Common myeloid progenitor, CD34-positive (primary cell): ENCODE measurements at places on chromosomes 1 and 21.

GRCh38 chr1:19715334-19716203 is 50.9 kb downstream of the HTR6 start:
- peak; percentile 92 for DNase-seq

DNA sequence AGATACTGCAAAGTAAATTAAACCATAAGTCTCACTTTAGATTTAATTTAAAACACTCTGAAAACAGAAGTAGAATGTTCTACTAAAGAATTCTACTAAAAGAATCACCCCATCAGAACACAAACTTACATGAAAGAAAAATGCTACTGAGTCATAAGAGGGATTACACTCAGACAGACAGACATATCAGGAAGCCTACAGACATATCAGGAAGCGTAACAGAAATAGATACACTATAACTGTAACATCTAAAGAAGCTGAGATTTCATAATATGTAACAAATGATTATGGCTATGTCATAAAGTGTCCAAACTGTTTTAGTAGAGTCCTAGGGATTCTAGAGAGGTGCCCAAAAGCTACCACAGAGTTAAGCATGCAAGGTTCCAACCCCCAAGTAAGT is 23.9 kb downstream of the FOXJ3 start:
- no peak for DNase-seq

- no peak for DNase-seq
These were observed 39.6 kb downstream of the RGS5 start for GRCh38 chr1:163163163-163163562.

DNA sequence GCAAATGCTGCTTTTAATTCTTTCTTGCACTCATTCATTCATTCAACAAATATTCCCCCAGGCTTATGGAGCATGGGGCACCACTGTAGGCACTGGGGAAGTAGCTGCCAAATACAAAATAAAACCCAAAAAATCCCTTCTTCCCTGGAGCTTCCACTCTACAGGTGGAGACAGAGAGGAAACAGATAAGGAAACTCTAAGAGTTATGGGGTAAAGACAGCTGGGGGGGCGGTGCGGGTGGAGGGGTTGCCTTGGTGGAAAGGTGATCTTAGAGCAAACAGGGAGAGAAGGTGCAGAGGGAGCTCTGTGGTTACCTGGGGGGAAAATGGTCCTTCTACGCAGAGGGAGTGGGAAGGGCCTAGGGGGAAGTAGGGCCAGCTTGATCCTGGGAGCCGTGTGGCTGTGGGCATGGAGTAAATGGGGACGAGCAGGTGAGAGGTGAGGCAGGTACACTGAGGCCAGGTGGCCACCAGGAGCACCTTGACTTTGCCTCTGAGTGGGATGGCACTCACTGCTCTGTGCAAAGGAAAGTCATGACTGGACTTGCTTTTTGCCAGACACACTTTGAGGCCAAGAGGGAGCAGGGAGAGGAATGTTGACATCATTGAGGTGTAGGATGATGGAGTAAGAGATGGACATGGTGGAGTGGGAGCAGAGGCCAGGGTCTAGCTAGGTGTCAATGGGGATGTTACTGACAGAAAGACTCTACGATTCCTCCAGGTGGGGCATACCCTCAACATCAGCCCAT is 152.0 kb downstream of the ETS2 start:
- peak; percentile 18 for DNase-seq

GRCh38 chr1:95615421-95615820 is 381.4 kb downstream of the RWDD3 start:
- DNase-seq: no peak

GRCh38 chr1:151888972-151889570 is 20.2 kb downstream of the THEM4 start:
- peak; percentile 44 for DNase-seq

DNA sequence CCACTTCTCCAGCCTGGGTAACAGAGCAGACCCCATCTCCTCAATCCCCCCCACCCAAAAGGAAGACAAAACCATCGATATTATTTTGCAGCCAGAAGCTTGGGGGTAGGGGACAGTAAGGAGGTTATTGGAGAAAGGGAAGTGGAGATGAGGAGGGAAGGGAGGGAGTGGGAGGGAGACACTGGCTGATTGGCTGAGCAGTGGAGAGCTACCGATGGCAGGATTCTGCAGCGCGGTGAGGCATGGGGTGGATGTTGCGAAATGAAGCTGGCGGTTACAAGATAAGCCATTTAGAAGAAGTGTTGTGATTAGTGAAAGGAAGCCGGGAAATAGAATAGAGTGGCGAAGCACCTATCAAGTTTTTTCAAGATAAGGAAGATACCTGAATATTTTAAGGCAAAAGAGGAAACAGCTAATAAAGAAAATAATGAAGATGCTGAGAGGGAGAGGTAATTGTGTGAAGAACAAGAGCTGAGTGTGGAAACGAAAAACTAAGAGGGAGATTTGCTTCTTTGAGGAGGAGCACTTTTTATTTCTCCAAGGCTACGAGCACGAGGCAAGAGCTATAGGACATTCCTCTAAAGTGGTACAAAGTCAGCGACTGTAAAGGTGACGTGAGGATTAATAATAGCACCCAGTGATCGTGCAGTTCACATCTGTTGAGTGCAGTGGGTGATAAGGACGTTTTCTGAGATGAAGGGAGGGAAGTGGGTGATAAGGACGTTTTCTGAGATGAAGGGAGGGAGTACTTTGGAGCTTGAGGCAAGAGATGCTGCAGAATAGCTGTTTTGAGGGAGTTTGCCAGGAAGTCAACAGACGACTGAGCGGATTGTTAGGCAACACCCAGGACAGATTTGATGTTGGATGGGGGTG is 103.2 kb upstream of the KIF26B start:
- DNase-seq: peak; percentile 92

DNA sequence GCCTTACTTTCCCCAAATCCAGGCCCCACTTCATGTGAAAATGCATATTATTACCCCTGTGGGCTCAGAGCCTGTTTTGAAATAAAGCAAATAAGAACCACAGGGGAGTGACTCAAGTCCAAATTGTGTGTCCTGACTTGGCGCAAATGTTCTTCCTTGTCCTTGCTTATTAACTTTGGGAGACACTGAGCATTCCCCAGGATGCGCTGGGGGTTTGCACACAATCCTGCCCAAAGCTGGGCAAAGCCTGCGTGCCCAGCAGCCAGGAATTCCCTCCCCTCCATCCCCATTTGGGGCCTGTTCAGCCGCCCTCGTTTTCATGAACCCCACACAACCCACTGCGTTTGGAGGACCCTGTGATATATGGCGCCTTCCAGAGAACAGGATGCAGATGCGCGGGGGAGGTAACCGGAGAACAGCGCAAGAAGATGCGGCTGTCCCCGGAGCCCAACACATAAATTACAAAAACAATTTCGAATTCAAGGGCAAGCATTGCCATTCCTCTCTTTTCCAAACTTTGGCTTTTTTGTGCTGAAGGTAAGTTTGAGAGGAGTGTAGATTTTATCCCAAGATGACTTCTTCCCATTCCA is 42.4 kb upstream of the CLDN14 start:
- no peak for DNase-seq

DNA sequence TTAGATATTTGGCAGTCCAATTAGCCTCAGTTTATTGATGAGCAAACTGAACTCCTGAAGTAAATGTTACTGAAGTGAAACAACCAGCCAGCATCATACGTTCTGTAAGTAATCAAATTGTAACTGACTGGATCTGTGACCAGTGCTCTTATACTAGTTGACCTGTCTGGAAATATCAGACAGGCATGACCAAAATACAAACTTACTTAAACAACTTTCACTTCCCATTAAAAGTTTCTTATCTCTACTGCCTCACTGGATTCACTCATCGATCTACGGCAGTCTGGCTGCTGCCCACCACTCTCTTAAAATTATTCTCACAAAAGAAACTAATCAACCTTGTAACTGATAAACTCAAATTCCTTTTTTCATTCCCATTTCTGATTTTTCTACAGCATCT is 56.4 kb downstream of the WDR3 start:
- DNase-seq: no peak

- no peak for DNase-seq
These were observed 93.8 kb downstream of the CHD1L start for GRCh38 chr1:147336291-147336690.

GRCh38 chr1:195328102-195328501 is 1280.1 kb downstream of the KCNT2 start:
- DNase-seq: no peak

- no peak for DNase-seq
These were observed 1146.7 kb upstream of the PRMT6 start for GRCh38 chr1:105909811-105910210.

GRCh38 chr1:70311369-70311768 is 43.2 kb downstream of the ANKRD13C start:
- no peak for DNase-seq

DNA sequence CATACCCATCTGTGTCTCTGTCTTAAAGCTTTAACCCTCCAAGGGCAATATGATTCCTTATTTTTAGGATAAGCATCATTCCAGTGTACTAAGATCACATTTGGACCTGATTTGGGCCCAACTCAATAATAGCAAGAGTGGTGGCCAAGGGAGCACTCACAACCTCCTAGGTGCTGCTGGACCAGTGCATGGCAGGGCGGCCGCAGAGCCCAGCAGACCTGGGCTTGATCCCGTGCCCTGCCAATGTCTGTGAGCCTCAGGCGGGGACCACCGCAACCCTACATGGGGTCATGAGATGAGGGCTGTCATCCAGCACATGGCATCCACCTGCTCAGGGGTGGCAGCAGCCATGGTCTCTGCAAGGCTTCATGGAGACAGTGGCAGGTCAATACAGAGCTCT is 201.8 kb upstream of the TMEM51 start:
- no peak for DNase-seq

DNA sequence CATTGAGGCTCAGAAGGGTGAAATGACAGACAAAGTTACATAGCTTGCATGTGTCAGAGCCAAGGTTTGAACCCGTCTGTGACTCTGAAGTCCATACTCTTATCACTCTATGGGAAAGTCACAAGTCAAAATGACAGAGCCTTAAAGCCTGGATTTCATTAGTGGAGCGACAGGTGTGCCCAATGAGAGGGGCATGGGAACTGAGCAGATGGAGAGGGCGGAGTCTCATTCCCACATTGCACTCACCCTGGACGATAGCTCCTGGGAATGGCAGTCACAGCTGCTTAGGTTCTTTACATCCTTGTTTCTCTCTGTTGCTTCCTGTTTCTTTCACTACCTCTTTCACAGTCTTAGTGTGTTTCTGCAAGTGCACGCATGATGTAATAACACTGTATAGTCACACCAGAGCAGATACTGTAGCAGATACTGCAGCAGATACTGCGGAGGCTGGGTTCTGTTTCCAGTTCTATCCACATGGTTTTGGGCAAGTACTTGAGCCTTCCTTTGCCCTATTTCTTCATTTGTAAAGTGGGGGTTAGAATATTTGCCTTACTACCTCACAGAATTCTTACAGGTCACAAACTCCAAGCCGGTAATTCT is 127.2 kb downstream of the ZSCAN20 start:
- DNase-seq: no peak

- DNase-seq: no peak
These were observed 36.8 kb downstream of the SMYD2 start for GRCh38 chr1:214317734-214318133.

DNA sequence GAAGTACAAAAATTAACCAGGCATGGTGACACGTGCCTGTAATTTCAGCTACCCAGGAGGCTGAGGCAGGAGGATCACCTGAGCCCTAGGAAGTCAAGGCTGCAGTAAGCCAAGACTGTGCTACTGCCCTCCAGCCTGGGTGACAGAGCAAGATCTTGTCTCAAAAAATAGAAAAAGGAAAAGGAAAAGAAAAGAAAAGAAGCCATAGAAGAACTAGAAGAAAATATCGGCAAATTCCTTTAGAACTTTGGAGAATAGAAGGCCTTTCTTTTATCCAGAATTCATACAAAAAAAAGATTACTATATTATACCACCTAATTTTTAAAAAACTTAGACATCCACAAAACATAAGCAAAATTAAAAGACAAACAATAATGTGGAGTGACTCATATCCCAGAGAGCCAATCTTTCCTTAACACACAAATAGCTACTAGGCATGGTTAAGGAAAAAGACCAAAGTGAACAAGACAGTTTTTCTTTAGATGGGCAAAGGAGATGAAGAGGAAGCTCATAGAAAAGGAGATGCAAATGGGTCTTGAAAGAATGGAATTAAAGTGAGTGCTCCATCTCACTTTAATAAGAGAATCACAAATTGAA is 251.1 kb upstream of the IRF2BP2 start:
- DNase-seq: no peak

- no peak for DNase-seq
These were observed 21.5 kb downstream of the FGGY start for GRCh38 chr1:59318271-59318860.
